GM23248 (cell line): ENCODE measurements at places on chromosomes 11 and 22.

DNA sequence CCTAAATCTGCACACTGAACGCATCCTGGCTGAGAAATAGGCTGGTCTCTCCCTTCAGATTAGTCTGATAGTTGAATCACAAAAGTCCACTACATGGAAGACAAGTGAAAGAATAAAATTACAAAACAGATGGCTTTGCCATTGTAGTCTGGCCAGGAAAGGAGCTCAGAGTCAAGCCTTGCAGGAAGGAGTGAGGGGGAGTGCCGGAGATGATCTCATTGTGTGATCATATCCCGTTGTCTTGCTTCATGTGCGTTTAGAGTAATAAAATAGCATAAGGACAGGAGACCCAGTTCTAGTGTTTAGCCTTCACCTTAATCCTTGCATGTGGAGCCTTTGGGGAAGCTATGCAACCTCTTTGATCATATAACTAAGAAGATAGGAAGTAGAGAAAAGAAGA, 666.7 kb upstream of the RAG2 start:
- no peak for DNase-seq

- DNase-seq, result peak; percentile 23
These were observed 48.2 kb upstream of the SMCO4 start for GRCh38 chr11:93591247-93591898.

GRCh38 chr22:23166042-23166831, 14.1 kb upstream of the BCR start:
- DNase-seq, result no peak

GRCh38 chr11:36743039-36743438, 145.0 kb upstream of the RAG2 start:
- DNase-seq, result no peak

GRCh38 chr11:43316451-43316850, 4.7 kb downstream of the API5 start:
- DNase-seq, result peak; percentile 23

DNA sequence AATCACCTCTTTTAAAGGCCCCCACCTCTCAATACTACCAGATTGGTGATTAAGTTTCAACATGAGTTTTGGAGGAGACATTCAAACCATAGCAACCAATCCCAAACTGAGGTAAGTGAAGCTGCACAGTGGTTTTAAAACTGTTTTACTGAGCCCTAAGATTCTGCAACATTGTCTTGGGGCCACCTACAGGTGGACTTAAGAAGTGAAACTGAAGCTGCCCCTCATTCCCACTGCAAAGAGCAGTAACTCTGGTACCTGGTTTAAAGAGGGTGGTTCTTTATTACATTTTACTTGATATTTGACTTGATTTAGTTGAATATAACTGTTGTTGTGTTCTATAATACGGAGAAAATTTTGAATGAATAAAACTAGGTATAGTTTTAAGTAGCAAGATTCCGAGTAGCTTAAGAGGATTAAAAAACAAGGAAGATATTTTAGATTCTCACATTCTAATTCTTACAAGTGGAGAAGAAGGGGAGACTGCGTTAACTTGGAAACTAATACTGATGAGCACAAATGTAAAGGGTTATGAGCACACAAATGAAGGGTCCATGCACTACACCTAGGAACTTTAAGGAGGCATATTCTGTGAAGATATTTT, 26.7 kb downstream of the SYT9 start:
- DNase-seq, result peak; percentile 56

GRCh38 chr22:44221710-44222475, 41.2 kb downstream of the PARVG start:
- DNase-seq, result no peak

DNA sequence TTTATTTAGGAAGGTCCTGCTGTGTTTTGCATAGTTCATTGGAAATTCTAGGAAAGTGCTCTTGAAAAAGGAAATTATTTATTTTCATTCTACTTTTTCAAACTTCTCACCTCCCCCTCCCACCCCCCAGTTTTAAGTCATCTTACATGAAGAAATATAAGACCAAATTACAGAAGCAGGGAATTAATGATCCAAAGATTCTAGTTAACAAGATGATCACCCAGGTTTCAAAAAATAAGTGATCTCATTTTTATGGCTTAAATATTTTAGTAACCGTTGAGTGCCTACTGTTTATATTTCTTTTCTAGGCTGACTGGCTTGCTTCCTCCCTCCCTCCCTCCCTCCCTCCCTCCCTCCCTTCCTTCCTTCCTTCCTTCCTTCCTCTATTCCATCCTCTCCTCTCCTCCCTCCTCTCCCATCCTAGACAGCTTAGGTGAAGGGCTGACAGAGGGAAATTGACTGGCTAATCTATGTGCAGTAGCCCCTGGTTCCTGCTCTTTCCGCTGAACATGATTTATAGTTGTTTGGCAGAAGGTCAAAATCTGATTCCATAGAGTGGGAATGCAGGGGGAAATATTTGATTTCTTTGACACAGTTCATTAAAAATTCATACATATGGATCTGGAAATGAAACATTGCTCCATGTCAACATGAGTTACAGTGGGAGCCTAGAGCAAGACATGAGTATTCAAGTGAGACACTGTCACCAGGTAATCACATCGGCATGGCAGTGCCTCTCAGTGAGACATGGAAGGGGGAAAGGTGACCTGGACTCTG, 123.4 kb downstream of the COMMD9 start:
- DNase-seq, result no peak

DNA sequence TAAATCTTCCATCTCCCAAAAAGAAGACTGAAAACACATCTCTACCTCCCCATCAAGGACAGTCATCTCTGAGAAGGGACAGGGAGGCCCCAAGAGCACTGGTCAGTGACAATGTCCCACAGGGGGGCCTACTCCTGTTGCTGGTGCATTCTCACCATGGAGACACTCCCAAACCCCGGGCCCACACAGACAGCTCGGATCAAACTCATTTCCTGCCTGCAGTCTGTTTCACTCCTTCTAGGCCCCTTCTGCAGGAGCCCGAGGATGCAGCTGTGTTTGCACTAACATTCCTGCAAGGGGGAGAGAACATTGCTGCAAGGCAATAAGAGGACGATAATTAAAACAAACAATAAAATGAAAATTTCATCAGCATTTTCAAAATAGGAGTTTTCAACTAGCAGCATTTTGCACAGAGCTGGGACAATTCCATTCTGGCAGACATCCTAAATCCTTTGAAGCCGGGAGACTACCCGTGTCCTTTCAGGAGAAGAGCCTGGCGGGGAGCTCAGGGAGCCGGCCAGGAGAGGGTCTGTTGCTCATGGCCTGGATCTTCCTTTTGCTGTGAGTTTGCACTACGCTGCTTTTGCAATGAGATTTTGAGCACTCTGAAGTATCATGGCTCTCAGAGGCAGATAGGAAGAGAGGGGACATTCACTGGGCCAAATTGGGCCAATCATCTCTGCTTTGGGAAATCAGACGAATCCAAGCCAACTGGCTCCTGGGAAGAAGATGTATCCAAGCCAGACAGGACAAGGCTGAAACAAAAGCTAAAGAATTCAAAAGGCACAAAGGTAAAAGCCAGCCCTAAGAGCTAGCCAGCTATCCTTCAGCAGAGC, 33.2 kb downstream of the SPATA19 start:
- no peak for DNase-seq
